Frontal cortex (tissue), 4 donors: ENCODE measurements at places on chromosomes 6 and 20.
A peak's percentile ranks its signal among the peaks of the same experiment; 100 is the strongest.

DNA sequence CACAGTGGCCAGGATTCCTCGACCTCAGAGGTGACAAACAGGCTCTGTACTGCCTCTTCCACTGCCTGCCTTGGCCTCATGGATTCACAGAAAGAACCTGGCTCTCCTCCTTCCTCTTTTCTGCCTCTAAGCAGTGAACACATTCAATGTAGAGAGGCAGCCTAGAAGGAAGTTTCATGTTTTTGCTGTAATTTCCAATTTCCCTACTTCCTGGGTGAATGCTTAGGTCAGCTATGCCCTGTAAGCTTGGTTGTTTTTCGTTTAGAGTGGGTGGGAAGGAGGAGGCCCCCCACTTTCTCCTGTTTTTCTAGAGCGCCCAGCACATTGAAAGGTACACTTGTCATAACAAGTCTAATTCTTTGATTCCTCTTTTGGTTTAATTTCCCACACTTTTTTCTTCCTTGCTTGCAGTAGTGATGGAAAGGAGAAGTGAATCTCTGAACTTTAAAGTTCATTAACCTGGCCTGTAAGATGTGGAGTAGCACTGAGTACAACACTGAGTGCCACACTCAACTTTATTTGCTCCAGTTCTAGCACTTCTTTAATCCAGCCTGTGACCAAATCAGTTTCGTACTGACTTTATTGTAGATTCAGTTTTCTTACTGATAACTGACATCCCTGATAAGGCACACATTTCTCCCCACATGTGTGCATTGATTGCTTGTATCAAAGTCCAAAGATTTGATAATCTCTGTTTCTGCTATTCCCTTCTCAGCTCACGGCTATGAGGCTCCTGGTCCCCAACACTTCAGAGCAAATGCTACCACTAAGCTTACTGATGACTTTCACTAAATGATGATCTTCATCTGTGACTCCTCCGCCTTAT, 100.0 kb upstream of the MAN1A1 start:
- no peak for DNase-seq

GRCh38 chr6:18186033-18186432, 30.8 kb downstream of the KDM1B start:
- DNase-seq, result no peak

DNA sequence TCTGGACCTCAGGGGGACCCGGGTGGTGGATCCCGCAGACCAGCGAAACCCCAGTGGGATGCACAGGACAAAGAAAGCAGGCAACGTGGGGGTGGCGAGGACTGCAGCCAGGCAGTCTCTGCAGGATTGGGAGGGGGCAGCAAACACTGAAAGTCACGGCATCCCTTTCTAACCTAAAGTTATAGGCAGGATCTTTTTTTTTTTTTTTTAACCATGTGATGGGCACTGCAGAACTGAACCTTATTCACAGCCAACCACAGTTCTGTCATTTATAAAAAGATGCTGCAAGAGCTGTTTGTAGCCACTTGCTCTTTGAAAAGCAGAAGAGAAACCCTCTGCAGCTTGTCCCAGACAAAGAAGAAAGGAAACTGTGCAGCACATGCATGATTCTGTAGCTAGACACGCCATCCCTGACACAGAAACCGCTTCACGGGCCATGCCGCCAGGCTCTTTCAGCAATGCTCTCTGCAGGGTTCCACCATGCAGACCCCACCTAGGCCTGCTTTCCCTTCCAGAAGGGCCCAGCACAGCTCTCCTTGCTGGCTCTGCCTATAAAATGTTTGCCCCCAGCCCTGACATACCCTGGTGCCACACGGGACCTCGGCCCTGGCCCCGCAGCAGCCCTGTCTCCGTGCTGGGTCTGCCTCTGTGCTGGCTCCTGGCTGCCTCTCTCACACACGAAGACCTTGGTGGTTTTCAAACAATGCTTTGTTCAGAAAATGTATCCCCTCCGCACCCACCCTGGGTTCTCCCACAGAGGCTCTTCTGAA, 70.8 kb downstream of the PYGB start:
- peak; percentile 22 for DNase-seq

- no peak for DNase-seq
Measured at GRCh38 chr6:114783083-114783482, 440.3 kb upstream of the HS3ST5 start.

- DNase-seq, result no peak
Measured at GRCh38 chr20:46717818-46718541, 8.5 kb downstream of the SLC2A10 start.

- DNase-seq, result no peak
Measured at GRCh38 chr6:122717350-122717749, 62.2 kb upstream of the FABP7 start.

DNA sequence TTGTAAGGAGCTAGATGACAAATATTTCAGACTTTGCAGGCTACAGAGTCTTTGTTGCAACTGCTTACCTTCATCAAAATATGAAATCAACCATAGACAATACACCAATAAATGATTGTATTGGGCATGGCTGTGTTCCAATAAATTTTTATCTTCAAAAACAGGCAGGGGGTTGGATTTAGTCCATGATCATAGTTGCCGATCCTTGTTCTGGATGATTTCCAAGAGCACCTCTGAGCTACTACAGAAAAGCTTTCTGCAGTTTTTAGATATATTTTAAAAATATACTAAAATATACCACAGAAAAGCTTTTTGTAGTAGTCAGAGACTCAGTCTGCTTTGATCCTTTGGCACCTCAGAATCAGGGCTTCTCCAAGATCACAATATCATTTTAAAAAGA, 145.0 kb downstream of the HTR1B start:
- no peak for DNase-seq

DNA sequence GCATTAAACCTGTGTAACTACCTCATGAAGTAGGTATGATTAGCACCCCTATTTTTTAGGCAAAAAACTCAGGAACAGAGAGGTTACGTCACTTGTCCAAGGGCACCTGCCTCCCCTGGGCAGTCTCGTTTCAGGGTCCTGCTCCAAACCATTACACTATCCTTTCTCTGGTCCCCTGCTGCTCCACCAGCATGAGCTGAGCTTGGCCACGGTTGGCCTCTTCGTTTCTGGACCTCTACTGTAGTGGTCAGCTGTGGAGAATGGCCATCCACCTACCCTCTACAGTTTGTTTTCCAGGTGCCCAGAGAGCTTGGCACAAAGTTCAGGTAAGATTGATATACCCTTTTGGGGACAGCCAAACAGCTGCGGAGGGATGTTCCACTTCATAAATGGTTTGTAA, 16.8 kb downstream of the COX4I2 start:
- no peak for DNase-seq
